NCI-H446 (cell line): ENCODE measurements at places on chromosomes 4 and X.

DNA sequence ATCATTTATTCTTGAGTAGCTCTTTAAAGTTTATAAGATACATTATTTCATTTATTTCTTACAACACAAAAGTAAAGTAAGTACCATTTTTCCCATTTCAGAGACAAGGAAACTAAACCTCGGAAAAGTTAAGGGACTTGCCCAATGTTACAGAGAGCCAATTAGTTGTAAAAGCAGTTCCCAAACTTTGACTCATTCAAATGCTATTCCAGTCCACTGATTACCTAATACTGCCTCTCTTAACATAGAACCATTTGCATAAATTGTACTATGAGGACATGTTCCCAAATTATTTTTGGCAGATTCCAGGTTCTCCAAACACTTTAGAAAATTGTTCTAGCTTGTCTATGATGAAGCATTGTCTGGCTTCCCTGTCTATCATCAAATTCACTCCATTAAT lies 45.6 kb upstream of the GRIA3 start:
- DNase-seq: no peak

DNA sequence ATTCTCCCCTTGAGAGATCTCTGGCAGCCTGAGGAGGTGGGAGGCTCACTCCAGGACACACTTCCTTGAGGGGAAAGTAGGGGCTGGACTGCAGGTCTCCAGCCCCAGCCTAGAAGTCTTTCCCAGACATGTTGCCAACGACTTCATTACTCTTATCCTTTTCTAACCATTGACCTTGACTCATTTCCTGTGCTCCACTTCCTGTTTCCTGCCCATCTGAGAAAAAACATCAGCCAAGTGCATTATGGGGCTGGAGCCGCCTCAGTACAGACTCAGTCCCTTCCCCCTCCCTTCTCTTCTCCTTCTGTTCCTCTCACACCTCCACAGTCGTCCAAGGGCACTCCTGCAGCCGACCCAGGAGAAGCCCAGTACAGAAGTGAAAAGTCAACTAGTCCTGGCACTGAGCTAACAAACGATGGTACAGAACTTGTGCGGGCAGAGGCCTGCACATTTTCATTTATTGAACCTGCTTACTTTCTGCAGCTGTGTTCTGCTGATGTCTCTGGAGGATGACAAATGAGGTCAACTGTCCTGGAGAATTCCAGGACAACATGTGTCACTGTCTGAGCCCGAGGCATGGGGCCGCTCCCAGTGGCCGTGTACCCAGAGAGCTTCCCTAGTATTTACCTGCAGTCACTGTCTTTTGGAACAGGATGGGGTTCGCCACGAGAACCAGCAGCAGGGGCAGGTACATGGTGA lies 20.1 kb downstream of the GPR143 start:
- no peak for DNase-seq

DNA sequence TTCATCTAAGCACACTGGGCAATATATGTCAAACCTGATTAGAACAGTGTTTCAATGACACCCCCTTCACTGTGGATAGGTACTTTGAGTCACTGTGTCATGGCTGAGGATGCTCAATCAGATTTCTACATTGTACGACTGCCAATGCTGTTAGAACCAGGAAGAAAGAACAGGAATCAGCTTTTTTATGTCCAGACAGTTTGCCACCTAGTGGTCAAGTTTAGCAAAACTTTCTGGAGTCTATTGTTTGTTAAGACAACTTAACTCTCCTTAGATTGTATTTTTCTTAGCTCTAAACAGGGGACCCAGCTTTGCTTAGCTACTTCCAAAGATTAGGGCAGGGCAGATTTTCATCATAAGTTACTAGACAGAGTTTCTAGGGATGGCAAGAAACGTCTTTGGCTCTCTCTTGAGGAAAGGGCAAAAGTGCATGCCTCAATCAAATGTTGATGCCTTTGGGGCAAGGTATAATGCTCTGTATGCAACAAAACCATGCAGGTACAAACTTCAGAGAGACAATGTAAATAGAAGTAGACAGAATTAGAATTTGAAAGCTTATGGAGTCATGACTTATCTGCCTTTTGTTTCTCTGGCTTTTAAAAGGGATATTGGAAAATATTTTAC lies 40.5 kb upstream of the BMP3 start:
- DNase-seq: no peak

DNA sequence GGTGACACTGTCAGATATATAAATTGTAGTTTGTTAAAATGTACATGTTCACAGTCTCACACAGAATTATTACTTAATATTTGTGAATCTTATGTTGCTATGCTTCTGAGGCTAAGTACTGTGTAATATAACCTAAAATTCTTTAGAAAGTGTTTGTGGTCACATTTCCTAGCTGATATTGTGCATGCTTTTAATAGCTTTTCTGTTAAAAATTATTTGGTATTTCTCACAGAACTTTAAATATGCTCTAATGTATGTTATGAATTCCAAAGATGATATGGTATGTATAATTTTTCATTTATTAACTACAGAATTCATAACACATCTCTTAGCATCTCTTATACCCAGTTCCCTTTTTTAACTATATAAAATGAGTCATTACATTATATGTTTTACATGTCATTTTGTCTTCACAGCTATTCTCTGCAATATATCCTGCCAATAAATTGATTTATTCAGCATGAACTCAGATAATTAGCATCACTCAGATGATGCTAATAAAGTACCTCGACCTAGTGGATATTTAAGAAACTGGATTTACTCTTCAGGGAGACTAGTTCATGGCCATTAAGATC lies 9.3 kb downstream of the PTPN13 start:
- DNase-seq: no peak

DNA sequence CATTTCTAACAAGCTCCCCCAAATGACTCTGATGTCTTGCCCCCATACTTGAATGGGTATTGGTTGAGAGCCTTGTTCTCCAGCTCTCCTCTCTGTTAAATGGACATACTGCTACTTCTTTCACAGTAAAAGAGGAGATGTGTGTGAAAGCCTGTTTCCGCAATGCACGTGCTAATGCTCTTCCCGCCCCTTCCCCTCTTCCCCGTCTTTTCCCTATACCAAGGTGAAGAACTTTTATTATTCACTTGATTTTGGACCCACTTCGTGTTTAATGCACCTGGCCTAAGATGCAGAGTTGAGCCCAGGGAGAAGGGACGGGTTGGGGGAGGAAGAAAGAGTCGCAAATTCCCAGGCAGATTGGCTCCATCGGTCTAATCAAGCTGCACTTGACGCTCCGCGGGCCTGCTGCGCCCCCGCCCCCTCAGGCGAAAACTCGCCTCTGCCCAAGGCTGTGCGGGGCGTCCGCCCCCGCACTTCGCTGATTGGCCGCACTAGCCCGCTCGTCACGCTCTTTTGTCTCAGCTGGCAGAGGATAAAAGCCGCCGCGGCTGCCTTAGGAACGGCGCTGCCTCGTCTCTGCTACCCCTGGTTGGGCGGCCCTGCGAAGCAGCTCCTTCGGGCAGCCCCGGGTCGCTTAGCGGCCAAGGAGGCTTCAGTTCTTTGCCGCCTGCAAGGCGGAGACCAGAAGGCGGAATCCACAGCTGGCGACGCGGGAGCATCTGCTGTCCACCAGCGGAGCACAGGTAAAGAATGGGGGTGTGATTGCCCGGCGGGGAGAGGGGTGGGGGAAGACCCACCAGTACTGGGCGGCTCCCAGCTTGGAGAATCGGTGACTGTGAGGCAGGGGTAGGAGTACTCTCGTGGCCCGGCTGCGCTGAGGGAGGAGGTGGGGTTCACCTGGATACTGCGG lies at the start of gene ZCCHC12:
Gene ZCCHC12, plus strand, starts transcription at position 562 of the 910 bp plus-strand sequence. CDS start 1,421 bp downstream, outside the sequence.
- no peak for DNase-seq

DNA sequence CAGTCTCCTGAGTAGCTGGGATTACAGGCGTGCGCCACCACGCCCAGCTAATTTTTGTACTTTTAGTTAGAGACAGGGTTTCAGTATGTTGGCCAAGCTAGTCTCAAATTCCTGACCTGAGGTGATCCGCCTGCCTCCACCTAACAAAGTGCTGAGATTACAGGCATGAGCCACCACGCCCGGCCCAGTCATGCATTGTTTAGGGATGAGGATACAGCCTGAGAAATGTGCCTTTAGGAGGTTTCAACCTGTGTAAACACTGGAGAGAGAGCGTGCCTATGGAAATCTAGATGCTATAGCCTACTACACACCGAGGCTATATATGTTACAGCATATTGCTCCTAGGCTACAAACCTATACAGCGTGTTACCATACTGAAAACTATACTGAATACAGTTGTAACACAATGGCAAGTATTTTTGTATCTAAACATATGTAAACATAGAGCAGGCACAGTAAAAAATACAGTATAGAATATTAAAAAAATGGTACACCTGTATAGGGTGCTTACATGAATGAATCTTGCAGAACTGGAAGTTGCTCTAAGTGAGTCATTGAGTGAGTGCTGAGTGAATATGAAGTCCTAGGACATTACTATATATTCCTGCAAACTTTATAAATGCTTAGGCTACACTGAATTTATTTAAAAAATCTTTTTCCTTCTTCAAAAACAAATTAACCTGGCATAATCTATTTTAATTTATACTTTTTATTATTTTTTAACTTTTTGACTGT lies 588.2 kb upstream of the ADGRL3 start:
- no peak for DNase-seq

- peak; percentile 15 for DNase-seq
Observed at GRCh38 chr4:31995943-31996901, 1276.1 kb downstream of the PCDH7 start.

- DNase-seq: no peak
Observed at GRCh38 chr4:105369988-105370387, 103.9 kb downstream of the PPA2 start.

- DNase-seq: no peak
Observed at GRCh38 chrX:155666741-155667140, 54.0 kb upstream of the TMLHE start.

- peak; percentile 2 for DNase-seq
Observed at GRCh38 chrX:19334945-19335626, 8.6 kb upstream of the PDHA1 start.

- DNase-seq: no peak
Observed at GRCh38 chrX:149462849-149463248, 42.3 kb downstream of the IDS start.

DNA sequence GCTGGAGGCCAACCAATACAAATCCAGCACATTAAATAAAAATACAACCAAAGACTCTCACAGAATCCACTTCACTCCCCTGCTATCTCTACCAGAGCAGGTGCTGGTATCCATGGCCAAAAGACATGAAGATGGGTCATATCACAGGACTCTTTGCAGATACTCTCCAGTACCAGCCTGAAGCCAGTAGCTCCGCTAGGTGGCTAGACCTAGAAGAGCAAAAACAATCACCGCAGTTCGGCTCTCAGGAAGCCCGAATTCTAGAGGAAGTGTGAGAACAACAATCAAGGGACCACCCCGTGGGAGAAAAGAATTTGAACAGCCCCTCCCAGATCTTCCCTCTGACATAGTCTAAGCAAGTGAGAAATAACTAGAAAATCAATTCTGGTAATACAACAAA lies 20.2 kb downstream of the CLIC2 start:
- DNase-seq: no peak

- DNase-seq: no peak
Observed at GRCh38 chr4:121072224-121073003, at the start of gene NDNF. Gene NDNF, minus strand, starts transcription at chr4:121072535. Its CDS starts 26,698 bp downstream, at chr4:121045837.

GRCh38 chr4:22030307-22030706 lies 81.7 kb upstream of the KCNIP4 start:
- no peak for DNase-seq

GRCh38 chr4:3612934-3613333 lies 80.7 kb upstream of the LRPAP1 start:
- no peak for DNase-seq

GRCh38 chr4:96295143-96295741 lies 455.3 kb downstream of the PDHA2 start:
- DNase-seq: no peak

- DNase-seq: no peak
Observed at GRCh38 chr4:171582961-171583581, 230.1 kb upstream of the GALNTL6 start.

GRCh38 chr4:127145006-127145540 lies 487.7 kb upstream of the INTU start:
- no peak for DNase-seq

- no peak for DNase-seq
Observed at GRCh38 chr4:140989944-140990343, 143.3 kb downstream of the RNF150 start.

GRCh38 chr4:83071116-83071515 lies 36.1 kb downstream of the COPS4 start:
- DNase-seq: no peak

GRCh38 chr4:104531390-104531789 lies 36.7 kb upstream of the CXXC4 start:
- DNase-seq: peak; percentile 4

DNA sequence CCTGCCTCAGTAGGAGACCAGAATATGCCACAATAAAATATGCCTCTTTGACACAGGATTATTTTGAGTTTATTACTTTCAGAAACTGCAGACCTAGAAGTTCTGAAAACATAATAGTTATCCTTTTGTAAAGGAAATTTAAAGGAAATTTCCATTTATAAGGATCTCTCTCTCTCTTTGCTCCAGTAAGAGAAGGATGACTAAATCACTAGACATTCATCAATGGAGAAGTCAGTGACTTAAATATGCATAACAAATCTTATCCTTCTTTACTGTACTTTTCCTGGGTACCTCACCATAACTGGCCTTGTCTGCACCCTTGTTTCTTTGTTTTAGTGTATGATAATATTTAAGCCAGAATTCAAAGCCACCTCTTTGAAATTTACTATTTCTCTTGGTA lies 28.3 kb upstream of the OPHN1 start:
- no peak for DNase-seq

GRCh38 chr4:2079926-2080325 lies 20.8 kb downstream of the NAT8L start:
- no peak for DNase-seq

DNA sequence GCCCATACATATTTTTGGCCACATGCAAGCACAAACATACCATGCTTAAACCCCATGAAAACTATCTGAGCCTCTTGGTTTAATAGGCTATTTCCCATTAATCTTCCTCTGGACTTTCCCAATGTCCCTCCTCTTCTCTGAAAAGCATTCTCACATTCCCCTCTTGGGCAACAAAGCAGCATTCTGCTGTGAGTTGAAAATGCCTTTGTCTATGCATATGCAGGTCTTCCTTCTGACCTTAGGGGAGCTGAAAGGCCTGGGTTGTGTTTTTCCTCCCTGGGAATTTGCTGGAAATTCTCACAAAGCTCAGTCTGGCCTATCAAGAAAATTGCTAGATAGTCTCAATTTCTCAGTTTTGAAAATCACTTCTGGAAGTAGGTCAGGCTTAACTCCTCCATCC lies 4.2 kb downstream of the VSIG4 start:
- no peak for DNase-seq

DNA sequence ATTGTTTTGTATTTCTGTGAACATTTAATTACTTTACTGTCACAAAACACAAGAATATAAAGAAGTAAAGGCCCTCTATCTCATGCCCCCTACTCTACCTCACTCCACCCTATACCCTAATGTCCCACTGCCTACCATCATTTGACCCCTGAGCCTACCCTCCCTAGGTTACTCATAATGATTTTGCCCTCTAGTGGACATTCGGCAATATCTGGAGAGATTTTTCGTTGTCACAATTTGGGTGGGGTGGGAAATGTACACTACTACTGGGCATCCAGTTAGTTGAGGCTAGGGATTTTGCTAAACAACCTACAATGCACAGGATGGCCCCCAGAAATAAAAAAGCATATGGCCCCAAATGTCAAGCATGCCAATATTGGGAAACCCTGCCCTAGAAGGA lies 10.2 kb downstream of the TEX13A start:
- no peak for DNase-seq
